ENCODE measurements at places on chromosomes 11 and 22.

DNA sequence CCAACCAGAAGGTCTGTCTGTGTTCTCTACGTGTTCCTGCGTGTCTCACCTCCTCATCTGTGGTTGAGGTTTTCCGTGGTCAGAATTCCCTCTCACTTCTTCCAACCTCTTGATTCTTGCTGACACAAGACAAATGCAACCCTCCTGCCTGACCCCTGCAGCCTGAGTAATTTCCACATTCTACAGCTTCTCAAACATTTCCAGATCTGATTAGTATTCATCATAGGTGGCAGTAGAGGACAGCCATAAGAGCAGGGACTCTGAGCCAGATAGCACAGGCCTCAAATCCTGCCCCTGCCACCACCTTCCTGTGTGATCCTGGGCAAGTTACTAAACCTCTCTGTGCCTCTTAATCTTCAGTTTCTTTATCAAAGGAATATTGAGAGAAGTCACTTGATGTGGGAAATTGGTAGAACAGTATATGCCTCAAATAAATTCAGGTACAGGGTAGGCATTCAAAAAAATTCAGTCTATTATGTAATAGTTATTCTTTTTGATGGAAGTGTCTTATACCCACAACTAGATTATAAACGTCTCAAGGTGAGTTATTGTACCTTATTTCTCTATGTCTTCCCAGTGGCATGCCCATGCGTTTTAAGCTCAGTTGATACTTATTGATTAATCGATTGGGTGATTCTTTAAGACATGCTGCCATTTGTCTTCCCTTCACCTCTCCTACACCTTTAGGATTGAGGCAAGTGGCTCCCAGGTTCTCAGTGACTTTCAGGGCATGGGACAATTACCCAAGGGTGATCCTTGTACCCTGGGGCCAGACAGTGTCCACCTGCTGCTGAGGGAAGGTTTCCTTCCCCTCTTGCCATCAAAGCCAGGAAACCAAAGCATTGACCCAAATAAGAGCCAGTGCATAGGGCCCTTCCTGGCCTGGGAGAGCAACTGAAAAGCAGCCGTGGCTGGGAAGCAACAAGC is 19.6 kb downstream of the POU2AF1 start:
- DNase-seq, result no peak

- DNase-seq, result no peak
These were observed 22.8 kb downstream of the OSBP2 start for GRCh38 chr22:30717331-30717921.

GRCh38 chr11:18384157-18384641 is 10.2 kb upstream of the LDHA start:
- DNase-seq, result no peak

- DNase-seq, result no peak
These were observed 6.6 kb downstream of the CERK start for GRCh38 chr22:46731246-46732040.

DNA sequence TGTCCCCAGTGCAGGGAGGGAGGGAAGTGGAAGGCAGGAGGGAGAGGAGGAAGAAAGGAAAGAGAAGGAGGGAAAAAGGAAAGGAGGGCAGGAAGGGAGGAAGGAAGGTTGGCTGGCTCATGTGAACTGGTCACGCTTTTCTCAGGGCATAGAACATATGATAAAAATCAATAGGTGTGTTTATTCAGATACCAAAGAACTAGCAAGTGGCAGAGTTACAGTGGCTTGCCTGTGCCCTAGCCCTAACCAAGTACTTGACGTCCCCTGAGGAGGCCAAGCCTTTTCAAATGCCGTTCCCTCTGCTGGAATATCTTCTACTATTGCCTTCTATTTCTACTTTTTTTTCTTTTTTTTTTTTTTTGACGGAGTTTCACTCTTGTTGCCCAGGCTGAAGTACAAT is 33.5 kb downstream of the CHRDL2 start:
- no peak for DNase-seq

All from type B pancreatic cell (in vitro differentiated cells).